NCI-H69 (cell line): ENCODE measurements at places on chromosomes 4 and X.

DNA sequence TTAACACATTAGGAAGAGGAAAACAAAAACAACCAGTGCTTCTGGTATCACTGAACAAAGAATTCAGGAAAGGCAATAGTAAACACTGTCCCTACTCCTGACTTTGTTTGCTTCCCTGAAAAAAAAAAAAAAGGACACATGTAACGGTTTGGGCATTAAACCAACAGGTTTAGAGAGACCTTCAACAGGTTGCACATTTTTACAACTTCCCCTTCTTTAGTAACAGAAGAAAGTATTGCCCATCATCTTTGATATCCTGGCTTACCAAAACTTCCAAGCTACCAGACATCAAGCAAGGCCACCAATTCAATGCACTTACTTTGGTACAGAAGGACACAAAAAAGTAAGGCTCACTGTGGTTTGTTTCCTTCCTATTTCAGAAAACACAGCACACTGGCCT lies 131.9 kb upstream of the MAP3K15 start:
- no peak for DNase-seq

DNA sequence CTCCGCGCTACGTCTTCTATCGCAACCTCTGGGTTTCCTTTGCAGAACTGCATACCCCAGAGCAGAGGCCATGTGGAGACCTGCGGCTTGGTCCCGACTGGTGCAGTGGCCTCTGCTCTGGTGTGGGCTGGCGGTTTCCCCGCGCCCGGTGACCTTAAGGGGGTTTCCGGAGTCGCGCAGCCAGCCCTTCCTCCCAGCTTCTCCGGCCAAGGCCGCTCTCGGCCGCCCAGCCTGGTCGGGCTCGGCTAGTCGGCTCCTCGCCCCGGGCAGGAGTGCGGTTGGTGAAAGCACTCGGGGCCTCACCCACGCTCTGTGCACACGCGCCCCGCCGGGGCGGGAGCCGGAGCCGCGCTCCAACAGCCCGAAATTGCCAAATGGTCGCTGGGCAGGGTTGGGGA lies 84.9 kb downstream of the BCOR start:
- DNase-seq, result no peak

DNA sequence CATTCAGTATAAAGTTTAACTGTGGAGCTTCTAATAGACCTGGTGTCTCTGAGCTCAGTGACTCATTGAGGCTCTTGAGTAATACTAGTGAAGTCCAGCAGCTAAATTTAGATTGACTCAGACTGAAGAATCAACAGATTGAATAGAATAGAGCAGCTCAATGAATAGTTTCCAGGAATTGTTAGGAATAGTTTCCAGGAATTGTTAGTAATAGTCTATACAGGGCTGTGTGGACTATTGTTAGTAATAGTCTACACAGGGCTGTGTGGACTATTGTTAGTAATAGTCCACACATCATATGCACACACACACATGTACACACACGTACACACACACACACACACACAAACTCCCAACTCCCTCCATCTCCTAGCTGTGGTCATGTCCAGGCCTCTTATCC lies 3.0 kb downstream of the GIMD1 start:
- no peak for DNase-seq

GRCh38 chr4:141890279-141890678 lies 253.9 kb downstream of the IL15 start:
- no peak for DNase-seq

DNA sequence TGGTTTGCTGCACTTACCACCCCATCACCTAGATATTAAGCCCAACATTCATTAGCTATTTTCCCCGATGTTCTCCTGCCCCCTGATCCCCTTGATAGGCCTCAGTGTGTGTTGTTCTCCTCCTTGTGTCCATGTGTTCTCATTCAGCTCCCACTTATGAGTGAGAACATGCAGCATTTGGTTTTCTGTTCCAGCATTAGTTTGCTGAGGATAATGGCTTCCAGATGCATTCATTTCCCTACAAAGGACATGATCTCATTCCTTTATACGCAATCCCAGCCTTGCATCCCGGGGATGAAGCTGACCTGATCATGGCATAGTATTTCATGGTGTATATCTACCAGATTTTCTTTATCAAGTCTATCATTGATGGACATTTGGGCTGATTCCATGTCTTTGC lies 99.0 kb upstream of the DCAF12L2 start:
- DNase-seq, result no peak

GRCh38 chr4:30844861-30845582 lies 124.9 kb downstream of the PCDH7 start:
- DNase-seq, result no peak

DNA sequence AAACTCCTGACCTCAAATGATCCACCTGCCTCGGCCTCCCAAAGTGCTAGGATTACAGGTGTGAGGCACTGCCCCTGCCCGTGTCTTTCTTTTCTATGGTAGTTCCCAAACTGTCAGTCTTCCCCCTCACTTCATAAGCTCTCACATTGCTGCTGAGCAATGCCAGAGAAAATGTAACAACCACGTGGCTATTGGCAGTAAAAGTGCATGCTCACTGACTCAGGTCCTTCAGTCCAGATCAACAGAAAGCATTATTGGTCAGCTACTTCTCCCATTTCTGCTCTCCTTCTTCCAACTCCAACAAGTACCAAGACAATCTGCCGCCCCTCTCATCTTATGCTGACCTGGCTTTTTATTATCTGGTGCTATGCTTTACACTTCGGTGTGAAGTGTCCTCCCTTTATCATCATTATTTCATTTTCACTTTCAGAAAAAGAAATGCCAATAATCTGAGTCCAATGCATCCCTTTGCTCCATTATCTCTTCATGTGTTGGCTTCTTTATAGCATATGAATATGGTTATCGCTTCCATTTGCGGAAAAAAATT lies 133.8 kb upstream of the UGT8 start:
- no peak for DNase-seq

GRCh38 chr4:130485371-130485770 lies 1389.4 kb downstream of the C4orf33 start:
- DNase-seq, result no peak

GRCh38 chr4:13432453-13432852 lies 51.7 kb downstream of the RAB28 start:
- no peak for DNase-seq

- no peak for DNase-seq
Measured at GRCh38 chr4:96955226-96955625, 1115.3 kb downstream of the PDHA2 start.

GRCh38 chr4:14087459-14087858 lies 459.9 kb upstream of the BOD1L1 start:
- DNase-seq, result no peak

DNA sequence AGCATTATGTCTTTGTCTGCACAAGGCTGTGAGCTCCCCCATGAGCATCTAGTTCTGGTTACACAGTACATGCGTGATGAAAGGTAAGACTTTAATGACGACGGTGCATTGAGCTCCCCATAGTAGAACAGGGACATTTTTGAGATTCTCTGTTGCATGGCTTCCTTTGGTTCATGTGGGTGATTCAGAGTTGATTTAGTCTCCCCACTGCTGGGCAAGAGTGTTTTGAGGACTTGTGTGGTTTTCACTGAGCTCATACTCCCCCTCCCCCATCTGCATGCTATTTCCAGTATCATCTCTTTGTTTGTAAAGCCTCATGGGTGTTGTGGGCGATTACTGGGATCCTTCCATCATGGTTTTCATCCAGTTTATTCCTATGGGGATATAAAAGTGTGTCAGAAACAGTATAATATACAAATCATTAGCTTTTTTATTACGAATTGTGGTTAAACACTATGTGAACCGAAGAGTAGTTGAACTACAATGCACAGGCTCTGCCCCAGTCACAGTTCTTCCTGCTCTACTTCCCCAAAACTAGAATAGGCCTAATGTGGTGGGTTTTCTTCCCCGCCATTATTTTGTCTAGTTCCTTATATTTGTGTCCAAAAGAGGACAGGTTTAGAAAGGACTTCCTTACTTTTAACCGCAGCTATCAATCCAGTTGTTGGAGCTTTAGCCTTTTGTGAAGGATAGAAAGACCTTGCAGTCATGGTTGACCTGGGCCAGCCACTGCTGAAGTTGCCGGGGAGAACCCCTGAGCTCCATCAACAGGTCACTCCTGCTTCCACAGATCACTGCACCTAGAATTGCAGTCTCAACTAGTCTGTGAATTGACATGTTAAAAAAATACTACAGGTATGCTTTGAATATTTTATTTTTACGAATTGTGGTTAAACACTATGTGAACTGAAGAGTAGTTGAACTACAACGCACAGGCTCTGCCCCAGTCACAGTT lies 30.4 kb downstream of the KIT start:
- DNase-seq, result no peak

DNA sequence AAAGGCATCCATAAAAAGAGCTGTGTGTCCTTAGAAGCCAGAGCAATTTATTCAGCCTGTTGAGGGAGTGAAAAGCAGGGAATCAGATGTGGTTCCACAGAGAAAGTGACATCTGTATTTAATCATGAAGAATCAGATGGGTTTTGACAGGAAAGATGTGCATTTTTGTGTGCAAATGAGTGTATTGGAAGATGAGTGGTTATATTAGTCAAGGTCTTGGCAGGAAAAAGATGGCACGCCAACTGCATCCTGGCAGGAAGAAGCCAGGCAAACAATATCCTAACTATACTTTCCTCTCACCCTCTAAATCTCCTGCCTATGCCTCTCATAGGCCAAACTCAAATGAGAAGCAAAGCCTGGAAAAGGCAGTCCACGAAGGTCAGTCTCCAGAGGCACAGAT lies 59.1 kb downstream of the SCFD2 start:
- DNase-seq, result no peak

DNA sequence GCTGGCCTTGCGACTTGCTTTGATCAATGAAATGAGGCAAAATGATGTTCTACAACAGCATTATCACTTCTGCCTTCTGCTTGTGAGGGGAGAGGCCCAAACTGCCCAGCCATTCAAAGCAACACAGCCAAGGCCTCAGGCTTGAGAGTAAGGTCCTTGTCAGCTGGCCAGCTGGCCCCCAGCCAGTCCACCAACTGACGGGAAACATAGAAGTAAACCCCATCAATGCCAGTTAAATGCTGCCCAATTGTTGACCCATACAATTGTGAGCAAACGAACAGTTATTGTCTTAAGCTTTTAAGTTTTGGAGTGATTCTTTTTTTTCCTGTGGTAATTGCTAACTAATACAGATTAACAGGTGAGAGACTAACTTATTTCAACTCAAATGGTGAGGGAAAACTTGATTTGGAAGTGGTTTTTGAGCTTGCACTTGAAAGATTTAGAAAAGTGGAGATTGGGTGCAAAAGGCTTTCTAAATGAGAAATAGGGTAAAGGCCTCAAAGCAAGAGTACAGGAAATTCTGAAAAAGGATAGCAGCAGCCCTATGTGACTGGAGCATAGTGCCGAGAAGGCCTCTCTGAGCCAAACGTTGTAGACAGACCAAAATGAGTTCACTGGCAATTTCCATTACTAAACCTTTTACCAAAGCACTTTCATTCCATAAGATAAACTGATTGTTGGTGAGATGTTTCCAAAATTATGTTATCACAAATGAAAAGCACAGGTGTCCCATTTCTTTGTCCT lies 66.9 kb downstream of the ARHGEF38 start:
- peak; percentile 95 for DNase-seq

DNA sequence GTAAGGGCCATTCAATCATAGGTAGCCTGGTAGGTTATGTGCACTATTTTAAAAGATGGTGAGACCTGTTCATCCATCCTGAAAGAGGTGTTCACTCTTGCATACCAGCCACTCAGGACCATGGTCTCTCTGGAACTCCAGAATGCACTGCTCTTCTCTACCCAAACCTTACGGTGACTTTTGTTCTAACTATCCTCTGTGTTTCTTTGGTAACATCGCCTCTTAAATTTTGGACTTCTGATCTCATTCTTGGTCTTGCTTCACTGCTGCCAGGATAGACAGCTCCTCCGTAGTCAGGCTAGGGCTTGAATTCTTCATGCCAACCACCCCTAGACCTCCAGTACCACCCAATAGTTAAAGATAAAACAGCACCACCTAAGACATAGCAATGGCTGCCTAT lies 346.3 kb upstream of the GALNT7 start:
- no peak for DNase-seq

GRCh38 chrX:75114638-75115037 lies 41.4 kb downstream of the ABCB7 start:
- no peak for DNase-seq

DNA sequence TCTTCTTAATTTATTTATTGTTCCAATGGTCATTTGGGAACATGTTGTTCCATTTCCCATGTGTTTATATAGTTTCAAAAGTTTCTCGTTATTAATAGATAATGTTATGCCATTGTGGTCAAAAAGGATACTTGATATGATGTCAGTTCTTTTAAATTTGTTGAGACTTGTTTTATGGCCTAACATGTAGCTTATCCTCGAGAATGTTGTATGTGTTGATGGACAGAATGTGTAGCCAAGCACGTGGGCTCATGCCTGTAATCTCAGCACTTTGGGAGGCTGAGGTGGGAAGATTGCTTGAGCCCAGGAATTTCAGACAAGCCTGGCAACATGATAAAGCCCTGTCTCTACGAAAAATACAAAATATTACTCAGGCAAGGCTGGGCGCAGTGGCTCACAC lies 168.5 kb upstream of the USP38 start:
- DNase-seq, result no peak

- DNase-seq, result peak; percentile 71
Measured at GRCh38 chrX:154436983-154437752, at the start of gene GDI1. GDI1 (plus strand) TSS chrX:154437154; CDS start chrX:154437255, 101 bp downstream.

GRCh38 chrX:72100824-72101351 lies 30.8 kb downstream of the RTL5 start:
- DNase-seq, result no peak

DNA sequence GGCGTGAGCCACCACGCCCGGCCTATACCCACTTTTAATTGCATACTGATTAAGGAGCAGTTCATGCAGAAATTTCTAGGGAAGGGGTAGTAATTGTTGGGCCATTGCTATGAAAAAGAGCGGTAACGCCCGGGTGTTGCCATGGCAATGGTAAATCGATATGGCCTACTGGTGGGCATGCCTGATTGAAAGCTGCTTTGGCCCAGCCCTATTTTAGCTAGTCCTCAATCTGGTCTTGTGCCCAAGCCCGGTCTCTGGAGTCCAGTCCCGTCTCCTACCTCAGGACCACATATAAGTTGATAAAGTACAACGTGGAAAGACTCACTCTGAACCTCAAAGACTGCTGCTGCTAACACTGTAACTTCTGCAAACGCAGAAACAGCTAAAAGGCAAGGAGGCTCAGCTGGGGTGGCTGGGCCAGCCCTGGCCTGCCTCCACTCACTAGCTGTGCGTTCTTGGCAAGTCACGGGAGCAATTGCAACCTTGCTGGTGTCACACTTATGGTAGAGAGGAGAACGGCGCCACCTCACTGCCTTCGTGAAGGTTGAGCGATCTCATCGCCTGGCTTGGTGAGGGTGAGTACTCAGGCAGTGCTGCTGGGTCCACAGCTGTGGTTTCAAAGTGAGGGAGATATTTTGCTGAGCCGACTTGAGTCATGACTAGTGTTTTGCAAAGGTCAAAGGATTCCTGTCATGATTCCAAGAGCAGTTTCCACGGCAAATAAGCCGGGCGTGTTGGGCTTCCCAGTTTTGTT lies 57.0 kb upstream of the GRPEL1 start:
- DNase-seq, result peak; percentile 56
